ENCODE measurements at places on chromosomes 3 and 15. TPM values are rescaled to one million over a fixed set of nuclear protein-coding genes. Genes with fewer than 3 reads are reported as not detected.

DNA sequence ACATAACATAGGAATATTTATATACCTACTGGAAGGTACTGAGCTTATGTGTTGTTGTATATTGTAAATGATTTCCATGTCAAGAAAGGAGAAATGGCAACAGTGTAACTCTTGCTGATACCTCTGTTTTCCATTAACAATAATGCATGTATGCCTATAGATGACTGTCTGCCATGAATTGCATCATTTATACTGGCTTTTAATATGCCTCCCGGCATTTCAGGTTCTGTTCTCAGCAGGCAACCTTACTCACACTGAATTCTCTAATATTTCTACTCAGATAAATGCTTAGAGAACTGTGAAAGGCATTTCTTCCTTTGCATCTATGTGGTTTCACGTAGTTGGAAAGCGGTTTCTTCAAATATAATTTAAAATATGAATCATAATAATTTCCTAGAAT lies 41.8 kb downstream of the LEKR1 start:
- DNase-seq = no peak

DNA sequence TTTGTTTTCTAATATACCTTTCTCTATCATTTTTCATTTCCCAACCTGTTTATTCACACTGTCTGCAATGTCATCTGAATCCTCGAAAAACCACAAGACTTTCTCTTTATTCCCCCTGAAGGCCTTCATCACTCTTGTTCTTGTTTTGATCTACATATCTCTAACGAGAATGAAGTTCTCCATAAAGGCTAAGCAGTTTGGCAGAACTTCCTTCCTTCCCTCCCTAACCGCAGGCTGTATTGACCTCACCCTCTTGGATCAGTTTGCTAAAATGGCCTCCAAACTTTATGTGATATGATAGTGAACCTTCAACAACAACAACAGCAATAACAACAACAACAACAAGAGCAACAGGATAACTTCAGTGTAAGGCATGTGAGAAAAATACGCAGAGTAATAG lies 392.8 kb downstream of the TIGIT start:
- no peak for DNase-seq

GRCh38 chr15:69562564-69562963 lies 109.9 kb downstream of the RPLP1 start:
- no peak for DNase-seq

DNA sequence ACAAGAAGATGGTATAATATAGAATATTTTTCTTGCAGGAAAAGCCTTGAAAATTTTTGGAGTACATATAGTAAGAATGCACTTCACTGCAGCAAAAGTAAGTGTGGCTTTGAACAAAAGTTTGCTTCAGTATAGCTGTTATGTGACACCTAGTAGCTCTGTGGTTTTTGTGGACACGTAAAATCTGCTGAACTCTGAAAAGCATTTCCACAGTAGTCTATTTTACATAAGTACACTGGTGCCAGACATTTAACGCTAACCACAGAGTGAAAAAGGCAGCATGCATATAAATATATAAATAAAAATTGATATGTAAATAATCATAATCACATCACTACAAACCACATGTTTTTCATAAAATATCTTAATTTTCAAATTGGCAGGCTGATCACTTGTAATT lies 39.8 kb downstream of the CGGBP1 start:
- DNase-seq = no peak

GRCh38 chr3:179146911-179147513 lies 1.1 kb upstream of the PIK3CA start:
- no peak for DNase-seq

DNA sequence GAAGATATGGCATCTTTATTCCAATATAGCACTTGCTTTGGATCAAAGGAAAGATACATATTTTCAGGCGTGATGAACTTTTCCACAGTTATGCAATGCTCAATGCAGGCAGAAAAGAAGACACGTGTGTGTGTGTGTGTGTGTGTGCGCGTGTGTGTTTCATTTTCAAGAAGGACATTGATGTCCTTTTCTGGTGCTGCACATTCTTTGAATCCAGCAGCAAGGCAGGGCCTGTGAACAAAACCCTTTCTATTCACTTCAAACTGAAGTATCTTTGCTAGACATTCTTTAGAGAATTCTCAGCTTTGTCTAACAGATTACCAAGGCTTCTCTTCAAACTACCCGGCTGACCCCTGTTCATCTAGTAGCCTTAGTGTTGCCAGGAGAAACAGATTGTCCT lies 124.6 kb downstream of the CD47 start:
- DNase-seq = no peak

Gene SNX22
- total RNA-seq = 0.16 TPM

DNA sequence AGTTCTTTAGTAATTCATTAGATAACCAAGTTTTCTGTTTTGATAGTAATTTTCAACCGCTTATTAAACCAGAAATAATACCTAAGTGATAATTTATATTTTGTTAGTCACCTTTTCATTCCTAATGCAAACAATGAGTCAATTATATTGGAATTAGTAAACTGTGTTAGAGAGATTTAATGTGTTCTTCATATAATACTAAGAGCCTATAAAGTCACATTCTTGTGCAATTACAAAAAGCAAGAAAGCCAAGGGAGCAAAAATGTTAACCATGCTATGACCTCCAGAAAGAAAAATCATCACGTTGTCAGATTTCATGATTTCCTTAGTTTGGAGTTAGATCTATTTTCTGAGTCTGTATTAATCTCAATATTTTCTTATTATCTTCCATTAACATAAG lies 108.8 kb upstream of the SAMMSON start:
- DNase-seq = no peak

Gene TIMP4
- not detected for total RNA-seq

DNA sequence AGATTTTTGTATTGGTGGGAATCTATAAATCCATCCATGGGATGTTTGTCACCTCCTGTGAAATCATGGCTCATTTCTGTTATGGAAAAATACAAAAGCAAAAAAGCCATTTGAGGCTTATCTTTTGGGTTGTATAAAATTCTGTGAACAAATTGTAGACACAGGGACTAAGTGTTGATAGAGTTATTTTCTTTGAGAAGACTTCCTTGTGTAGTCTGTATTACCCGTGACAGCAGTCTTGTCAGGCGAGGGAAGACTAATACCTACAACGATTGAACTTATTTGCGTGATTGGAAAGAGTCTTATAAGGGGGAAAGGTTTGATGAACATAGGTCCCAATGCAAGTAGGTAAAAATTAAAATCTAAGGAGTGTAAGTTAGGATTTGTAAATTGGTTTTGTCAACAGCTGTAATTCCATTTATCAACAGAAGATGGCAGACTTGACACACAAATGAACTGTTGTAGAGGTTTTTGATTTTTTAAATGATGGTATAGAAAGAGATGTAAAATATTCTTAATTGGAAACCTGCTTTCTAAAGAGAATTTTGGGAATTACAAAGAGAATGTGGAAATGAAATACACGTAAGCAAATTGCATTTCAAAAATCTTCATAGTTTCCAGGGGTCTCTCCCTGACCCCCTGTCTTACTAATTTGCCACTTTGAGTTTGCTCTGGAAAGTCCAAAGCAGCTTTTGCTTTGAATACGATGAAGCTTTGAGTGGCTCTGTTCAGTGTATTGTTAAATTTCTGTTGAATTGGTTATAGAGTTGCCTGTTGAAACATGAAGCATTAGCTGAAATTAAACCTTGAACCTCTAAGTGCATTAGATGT lies 33.2 kb downstream of the SLC25A26 start:
- DNase-seq = no peak

DNA sequence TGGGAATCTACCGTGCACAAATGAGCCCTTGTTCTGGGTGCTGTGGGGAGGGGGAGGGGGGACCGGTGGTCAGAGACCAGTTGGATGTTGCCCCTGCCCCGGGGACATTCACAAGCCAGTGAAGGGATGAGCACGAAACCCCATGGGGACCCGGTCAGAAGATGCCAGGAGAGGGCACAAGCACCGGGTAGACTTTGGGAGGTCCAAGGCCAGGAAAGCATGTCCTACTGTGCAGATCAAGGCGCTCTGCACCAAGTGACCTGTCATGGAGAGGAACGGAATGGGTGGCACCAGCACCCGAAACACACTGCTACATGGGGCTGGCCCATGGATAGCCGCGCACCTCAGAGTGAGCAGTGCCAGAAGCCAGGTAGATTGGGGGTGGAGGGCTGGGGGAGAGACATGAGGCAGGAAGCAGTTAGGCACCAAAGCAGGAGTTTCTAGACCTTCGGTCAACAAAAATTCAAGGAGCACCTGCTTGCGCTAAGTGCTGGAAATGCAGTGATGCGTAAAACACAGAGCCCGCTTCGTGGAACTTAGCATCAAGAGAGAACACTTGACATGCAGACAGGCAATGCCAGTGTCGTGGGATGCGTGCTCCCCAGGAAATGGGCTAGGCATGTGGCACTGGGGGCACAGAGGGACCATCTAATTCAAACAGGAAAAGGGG lies 99.1 kb downstream of the CPN2 start:
- no peak for DNase-seq

DNA sequence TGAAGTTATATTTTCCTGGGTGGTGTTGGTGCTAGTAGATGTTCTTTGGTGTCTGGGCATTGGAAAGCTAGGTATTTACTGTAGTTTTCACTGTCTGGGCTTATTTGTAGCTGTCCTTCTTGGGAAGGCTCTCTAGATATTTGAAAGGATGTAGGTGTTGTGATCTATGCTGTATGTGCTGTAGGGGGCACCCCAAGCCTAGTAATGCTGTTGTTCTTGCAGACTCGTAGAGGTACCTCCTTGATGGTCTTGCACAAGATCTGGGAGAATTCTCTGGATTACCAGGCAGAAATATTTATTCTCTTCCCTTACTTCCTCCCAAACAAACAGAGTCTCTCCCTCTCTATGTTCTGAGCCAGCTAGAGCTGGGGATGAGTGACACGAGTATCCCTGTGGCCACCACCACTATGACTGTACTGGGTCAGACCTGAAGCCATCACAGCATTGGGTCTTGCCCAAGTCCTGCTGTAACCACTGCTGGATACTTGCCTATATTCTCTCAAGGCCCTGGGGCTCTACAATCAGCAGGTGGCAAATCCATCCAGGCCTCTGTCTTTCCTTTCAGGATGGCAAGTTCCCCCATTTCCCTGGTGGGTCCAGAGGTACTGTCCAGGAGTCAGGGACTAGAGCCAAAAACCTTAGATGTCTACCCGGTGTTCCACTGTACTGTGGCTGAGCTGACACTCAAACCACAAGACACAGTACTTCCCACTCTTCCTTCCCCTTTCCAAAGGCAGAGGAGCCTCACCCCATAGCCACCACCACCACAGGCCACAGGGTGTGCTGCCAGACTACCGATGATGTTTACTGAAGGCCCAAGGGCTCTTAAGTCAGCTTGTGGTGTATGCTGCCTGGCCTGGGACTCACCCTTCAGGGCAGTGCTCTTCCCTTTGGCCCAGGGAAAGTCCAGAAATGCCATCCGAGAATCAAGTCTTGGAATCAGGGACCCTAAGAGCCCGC lies 195.2 kb upstream of the DPPA4 start:
- no peak for DNase-seq

Gene ISY1
- total RNA-seq = 69.9 TPM

Gene CLDN16
- total RNA-seq = not detected

Gene IQCF5
- not detected for total RNA-seq

GRCh38 chr15:68695061-68695595 lies 116.3 kb downstream of the CORO2B start:
- no peak for DNase-seq

Gene ARNT2
- not detected for total RNA-seq

- DNase-seq = no peak
Observed at GRCh38 chr15:89130201-89130600, 41.9 kb downstream of the ABHD2 start.

GRCh38 chr15:95812491-95812890 lies 518.0 kb upstream of the NR2F2 start:
- DNase-seq = no peak

DNA sequence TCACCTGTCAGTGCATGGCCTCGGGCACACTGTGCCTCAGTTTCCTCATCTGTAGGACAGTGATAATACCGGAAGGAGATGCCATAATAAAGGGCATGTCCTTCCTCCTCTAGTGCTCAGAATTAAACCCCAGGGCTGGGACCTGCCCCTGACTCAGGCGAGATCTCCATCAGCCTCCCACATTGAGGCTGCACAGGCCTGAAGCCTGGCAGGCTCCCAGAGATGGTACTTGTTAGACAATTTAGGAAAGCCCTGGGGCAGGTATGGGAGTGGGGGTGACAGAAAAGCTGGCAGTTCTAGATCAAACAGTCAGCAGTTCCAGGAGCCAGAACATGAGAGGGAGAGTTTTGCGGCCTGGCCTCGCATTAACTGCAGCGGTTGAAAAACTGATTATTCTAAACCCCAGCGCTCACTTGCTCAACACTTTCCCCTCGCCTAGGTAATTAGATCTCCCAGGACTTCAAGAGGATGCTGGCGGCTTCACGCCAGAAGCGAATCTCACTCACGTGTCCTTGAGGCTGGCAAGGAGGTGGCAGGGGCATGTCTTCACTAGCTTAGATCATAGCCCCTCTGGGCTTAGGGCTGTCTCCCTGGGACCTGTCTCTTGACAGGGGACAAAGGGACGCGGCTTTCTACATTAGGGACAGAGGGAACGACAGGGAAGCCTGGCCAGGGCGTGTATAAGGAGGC lies 73.1 kb downstream of the ATP2B2 start:
- no peak for DNase-seq

Gene PDIA3
- 144 TPM for total RNA-seq

- DNase-seq = no peak
Observed at GRCh38 chr3:161420746-161421145, 49.4 kb upstream of the SPTSSB start.

GRCh38 chr3:171940151-171940649 lies 97.1 kb downstream of the TMEM212 start:
- DNase-seq = no peak

Gene HCLS1
- 217 TPM for total RNA-seq

GRCh38 chr3:105744202-105744601 lies 124.6 kb downstream of the CBLB start:
- no peak for DNase-seq

GRCh38 chr3:55623786-55624185 lies 136.7 kb upstream of the WNT5A start:
- DNase-seq = no peak

DNA sequence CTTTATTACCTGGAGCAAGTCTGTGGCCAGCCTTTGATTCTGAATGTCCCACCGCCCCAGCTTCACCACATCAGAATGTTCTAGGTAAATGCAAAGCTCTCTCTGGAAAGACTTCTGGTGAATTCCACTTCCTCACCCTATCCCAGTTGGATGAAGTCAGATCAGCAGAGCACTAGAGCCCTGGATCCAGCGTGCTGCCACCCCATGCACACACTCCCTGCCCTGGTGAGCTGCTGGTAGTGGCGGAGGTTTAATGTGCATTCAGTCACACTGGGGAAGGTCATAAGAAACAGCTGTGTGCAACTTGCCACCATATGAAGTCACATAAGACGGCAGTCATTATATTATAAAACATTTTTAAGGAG lies 16.3 kb upstream of the SLC41A3 start:
- DNase-seq = no peak

Gene CATSPER2
- total RNA-seq = 8.1 TPM

GRCh38 chr3:46466273-46466672 lies 1.6 kb upstream of the LTF start:
- no peak for DNase-seq

DNA sequence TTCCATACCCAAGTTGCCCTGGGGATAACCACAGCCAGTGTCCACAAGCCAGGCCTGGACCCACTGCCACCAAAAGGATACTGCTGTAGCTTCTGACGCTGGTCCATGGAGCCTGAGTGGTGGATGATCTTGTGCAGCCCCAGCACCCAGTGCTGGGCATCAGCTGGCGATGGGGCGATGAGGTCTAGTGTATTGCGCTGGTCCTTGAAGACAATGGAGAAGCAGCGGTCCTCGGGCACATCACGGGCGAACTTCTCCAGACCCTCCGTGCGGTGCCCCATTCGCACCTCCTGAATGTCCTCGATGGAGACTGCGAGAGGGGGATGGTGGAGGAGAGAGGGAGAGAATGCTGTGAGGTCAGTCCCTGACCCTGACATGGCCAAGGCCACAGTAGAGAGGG lies 13.0 kb downstream of the PLCD1 start:
- DNase-seq = no peak

Data from activated naive CD4-positive, alpha-beta T cell treated with anti-CD3 and anti-CD28 coated beads, Interleukin-2, amount 50 U/mL, for 72 hours (primary cell).